ENCODE measurements at places on chromosomes 5 and 9.

GRCh38 chr5:61401726-61402125 is 69.7 kb downstream of the ZSWIM6 start:
- DNase-seq, result no peak

DNA sequence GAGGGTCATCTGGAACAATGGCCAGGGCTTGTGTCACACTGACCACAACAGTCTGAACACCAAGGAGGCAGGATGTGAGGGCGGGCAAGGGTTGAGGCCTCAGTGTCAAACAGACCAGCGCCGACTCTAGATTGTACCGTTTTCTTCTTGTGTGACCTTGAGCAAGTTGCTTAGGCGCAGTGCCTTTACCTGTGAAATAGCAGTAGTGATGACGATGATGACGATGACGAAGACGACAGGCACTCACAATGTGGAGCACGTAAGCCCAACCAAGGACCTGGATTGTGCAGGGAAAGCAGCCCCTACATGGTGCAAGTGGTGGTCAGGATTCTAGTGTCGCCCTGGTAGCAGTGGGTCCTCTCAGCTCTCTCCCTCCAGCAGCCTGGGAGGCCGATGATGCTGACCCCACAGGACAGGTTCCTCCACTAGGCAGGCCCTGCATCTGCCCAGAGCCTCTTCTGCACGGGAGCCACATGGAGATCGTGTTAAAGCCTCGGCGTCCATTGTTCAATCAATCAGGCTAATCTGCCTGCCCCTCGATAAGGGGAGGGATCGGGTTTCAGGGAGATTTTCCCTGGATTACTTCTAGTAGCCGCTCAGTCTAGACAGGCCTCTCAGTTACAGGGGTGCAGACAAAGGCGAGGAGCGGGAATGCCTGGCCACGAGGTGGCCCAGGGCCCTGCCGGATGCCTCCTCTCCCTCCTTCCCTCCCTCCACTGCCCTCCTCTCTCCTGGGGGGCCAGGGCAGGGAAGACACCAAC is 91.7 kb downstream of the MACROH2A1 start:
- DNase-seq, result no peak

- DNase-seq, result no peak
Observed at GRCh38 chr5:125049721-125050702, 303.6 kb upstream of the ZNF608 start.

DNA sequence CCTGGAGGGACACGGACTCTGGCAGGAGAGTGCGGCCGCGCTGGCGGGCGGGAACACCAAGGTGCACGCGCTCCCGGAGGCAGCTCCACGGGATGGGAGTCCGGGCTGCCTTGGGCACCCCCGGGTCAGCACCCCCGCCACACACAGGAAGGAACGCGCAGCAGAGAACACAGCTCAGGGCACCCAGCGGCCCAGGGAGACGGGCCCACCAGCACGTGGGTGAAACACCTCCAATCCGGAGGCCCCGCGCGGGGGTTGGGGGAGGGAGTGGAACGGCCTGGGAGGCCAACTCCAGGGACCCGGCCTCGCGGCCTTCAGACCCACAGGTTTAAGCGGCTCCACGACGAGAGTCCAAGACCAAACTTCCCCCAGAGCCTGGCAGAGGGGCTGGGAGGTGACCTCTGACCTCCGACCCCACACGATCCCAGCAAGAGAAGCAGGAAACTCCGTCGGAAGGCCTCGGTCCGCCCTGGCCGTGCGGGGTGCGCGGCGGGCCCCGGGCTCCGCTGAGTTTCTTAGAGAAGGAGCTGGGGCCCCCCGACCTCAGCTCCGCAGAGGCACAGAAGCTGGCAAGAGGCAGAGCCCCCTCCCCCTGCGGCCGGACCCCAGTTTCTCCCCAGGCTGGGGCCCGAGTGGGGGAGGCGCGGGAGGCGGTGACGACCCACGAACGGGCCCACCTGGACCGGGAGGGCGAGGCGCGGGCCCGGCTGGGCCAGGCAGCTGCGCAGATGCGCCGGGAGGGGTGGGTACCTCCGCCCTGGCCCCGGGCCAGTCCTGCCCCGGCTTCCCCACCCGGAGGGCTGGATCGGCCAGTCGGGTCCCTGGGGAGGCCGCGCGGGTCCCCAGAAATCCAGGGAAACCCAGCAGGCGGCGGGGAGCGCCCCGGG is 851 bp downstream of the NACC2 start:
- peak; percentile 54 for DNase-seq

GRCh38 chr9:112327718-112328450 is 5.5 kb downstream of the PTBP3 start:
- DNase-seq, result no peak

- DNase-seq, result no peak
Observed at GRCh38 chr5:133240425-133241091, 188.7 kb downstream of the HSPA4 start.

GRCh38 chr5:50967009-50967562 is 300.6 kb downstream of the PARP8 start:
- DNase-seq, result no peak

DNA sequence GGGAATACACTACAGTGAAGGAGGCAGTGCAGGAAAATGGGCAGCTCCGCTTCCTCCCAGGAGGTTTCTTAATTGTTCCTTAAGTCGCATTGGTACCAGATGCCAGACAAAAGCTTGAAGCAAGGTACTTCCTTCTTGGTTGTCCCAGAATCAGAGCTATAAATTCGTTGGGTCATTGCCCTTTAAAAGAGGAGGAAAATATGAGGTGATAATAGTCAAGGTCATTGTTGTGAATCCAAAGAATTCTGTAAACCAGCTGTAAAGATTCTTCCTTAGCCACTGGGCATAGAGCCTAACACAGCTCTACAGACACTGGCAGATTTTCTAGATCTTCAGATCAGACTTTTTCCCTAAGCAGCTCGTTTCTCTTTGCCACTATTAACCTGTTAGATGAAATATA is 444.1 kb upstream of the TLE4 start:
- DNase-seq, result no peak

GRCh38 chr5:58842852-58843251 is 260.0 kb downstream of the RAB3C start:
- no peak for DNase-seq

DNA sequence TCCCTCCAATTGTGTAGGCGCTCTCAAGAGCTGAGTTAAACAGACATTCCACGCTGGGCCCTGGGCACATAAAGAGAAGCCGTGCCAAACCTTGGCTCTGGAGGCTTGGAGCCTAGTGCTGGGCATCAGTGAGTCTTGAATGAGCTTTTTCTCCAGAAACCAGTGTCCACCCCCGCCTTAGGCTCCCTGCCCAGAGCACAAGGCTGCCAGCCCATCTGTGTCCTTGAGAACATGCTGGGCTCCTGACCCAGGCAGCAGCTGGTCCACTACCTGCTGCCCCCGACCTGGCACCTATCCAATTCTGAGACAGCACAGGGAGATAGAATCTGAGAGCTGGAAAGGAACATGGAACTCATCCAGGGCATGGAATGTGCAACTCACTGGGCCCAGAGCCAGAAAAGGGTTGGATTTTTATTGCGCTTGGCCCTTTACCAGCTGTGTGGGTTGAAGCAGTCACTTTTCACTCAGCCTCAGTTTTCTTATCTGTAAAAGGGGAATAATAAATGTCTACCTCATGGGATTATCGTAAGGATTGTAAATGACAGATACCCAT is 92.4 kb upstream of the CPLX2 start:
- DNase-seq, result no peak

GRCh38 chr9:120944434-120944843 is 17.8 kb upstream of the TRAF1 start:
- DNase-seq, result no peak

DNA sequence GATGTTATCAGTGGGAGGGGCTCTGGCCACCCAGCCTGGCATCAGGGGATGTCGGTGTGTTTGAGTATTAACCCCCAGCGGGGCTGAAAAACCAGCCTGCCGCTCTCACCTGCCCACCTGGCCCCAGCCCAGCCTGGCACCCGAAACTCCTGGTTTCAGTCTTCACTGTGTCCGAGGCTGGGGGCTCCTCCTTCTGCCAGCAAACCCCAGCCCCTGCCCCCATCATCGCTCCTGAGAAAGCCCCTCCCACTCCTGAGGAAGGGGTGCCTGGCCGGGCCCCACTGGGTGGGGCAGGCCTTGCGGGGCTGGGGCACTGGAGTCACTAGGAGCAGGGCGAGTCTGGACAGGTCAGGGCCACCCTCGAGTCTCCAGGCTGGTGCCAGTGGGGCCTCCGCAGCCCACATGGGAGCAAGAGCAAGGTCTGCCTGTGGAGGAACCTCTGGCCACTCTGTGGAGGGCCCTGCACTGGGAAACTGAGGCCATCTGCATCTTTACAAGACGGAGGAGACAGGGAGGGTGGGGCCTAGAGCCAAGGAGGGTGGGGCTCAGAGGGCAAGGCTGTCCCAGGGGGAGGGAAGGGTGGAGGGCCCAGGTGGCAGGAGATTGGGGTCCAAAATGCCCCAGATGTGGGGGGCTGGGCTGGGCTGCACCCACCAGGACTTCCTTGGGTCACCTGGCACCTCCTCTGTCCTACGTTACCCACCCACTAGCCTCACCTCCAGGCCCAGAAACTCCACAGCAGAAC is 51.5 kb upstream of the NOTCH1 start:
- no peak for DNase-seq

Measured in T-cell (primary cell).